Cerebellum (tissue), 4 donors: ENCODE measurements at places on chromosomes 1 and 21. TPM values are rescaled to one million over a fixed set of nuclear protein-coding genes. Genes with fewer than 3 reads are reported as not detected.

Gene SAMSN1
- total RNA-seq = 3.8 TPM

- DNase-seq = no peak
These were observed 68.1 kb upstream of the ANGPTL3 start for GRCh38 chr1:62529227-62529626.

Gene NUP210L
- total RNA-seq = not detected

- no peak for DNase-seq
These were observed 50.0 kb downstream of the FOXO6 start for GRCh38 chr1:41411229-41411628.

DNA sequence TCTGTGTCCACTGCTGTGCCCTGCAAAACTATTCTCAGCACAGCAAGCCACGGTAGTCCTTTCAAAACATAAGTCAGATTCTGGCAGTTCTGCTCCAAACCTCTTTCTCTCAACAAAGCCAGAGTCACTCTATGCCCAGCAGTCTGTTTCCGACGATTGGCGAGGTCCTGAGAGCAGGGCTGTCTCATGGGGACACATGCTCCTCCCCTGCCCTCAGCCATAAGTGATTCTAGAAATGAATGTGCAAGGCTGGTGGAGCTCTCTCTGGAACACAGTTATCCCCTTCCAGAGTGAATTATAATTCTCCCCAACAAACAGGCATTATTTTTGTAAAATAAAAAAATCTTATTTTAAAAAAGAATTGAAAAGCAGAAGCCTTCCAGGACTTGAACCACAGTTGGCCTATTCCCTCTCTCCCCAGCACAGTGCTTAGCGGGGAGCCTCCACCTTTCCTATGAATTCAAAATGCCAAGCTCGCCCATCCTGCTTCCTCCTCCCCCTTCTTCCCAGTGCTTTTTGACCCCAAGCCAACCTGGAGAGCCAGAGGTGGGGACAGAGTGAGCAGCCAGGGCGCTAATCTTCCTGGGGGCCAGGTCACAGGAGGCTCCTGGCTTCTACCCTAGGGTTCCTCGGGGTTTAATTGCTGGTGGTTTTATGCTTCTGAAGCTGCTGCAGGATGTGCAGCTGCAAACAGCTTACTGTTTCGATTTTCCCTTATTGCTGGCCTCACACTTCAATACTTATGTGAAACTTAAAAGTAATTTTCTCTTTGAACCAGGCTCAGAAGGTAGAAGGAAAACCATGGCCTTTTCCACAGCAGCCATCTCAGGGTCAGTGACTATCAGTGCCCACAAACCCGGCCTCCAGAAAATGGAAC, 41.1 kb downstream of the KCNJ6 start:
- DNase-seq = no peak

- DNase-seq = no peak
These were observed 66.4 kb upstream of the PDE9A start for GRCh38 chr21:42587036-42587435.

DNA sequence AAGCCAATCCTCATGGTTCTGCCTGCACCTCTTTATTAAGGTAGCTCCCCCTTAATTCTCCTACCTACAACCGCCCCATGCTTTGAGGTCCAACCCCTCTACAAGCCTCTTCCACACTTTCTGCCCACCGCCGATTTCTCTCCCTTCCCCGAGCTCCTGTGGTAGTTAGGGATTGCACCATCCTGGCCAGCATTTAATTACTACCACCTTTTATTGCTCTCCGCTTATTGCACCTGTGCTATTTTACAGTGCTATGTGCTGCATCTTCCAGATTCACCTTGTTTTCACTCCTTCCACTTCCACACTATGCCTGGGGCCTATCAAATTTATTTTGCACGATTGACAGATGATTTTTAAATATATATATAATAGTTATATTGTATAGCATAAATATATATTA, 29.3 kb upstream of the DNAJC11 start:
- no peak for DNase-seq

DNA sequence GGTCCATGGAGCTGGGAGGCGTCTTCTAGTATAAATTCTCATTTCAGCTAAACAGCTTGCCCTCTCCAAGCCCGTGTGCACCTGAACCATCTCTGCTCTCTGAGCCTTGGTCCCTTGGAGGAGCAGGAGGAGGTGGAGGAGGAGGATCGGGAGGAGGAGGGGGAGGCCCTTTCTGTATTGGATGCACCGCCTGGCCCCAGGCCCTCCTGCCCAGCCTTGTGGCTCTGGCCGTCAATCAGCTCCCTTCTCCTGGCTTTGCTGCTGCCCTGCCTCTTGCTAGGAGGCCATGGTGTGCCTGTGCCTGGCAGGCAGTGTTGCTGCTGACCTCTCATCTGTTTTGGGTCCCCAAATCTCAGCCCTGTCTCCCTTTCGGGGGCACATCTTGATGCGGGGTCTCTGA, 9.0 kb downstream of the COL18A1 start:
- no peak for DNase-seq

DNA sequence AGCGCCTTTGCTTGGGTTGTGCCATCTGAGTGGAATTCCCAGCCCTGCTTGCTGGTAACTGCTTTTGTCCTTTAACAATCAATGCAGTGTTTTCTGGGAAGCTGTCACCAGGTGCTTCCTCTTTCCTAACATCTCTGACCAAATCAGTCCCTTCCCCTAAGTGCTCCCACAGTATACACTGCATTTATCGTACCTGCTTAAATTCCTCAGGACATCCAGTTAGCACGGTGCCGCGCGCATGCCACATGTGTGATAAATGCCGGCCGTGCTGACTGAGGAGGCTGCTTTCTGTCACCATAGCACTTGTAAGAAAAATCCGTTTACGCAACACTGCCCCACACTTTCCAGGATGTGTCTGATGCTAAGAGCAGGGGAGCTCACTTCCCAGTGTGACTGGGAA, 115.4 kb downstream of the BCAR3 start:
- DNase-seq = no peak

Gene ARHGEF11
- 43.6 TPM for total RNA-seq

Gene IQGAP3
- 6.3 TPM for total RNA-seq

DNA sequence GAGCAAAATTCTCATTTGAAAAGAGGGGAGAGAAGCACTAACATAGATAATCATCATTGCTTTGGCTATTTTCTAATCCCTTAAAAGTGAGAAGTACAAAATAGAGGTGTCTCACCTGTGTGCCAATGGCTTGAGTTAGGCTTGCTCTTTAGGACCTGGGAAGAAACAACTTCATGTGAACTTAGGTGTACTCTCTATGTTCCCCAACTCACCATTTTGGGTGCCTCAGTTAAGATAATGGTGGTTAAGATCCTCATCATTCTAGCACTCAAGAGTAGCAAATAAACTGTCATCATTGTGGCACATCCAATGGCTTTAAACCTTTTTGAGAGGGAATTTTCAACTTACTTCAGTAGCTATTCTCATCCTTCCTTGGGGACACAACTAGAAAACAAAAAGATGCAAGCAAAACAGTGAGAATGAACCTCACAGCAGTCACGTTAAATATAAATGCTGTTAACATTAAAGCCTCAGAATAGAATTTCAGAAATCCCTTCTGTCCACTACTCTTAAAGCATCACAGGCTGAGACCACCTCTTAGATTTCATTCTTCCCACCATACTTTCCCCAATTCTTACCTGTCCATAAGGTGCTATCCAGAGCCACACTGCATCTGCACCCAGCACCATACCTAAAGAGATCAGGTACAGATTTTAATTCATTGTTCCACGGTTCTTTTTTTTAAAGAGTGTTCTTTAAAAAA, 1.2 kb downstream of the GAS5 start:
- DNase-seq = no peak

- no peak for DNase-seq
These were observed 239.0 kb downstream of the SDCCAG8 start for GRCh38 chr1:243494741-243495431.

- no peak for DNase-seq
These were observed 293.9 kb upstream of the PROX1 start for GRCh38 chr1:213693864-213694263.

GRCh38 chr21:39874206-39874605, 7.0 kb downstream of the PCP4 start:
- no peak for DNase-seq

- no peak for DNase-seq
These were observed 2.6 kb downstream of the RCC1 start for GRCh38 chr1:28508435-28508754.

- no peak for DNase-seq
These were observed 18.2 kb upstream of the TRNAU1AP start for GRCh38 chr1:28534671-28535070.

- no peak for DNase-seq
These were observed 85.7 kb downstream of the ITPKB start for GRCh38 chr1:226653311-226653921.

Gene CAMTA1
- total RNA-seq = 94.5 TPM

GRCh38 chr1:219581344-219581743, 31.6 kb downstream of the ZC3H11B start:
- DNase-seq = no peak

- DNase-seq = no peak
These were observed 26.5 kb downstream of the UTS2 start for GRCh38 chr1:7826363-7826762.

DNA sequence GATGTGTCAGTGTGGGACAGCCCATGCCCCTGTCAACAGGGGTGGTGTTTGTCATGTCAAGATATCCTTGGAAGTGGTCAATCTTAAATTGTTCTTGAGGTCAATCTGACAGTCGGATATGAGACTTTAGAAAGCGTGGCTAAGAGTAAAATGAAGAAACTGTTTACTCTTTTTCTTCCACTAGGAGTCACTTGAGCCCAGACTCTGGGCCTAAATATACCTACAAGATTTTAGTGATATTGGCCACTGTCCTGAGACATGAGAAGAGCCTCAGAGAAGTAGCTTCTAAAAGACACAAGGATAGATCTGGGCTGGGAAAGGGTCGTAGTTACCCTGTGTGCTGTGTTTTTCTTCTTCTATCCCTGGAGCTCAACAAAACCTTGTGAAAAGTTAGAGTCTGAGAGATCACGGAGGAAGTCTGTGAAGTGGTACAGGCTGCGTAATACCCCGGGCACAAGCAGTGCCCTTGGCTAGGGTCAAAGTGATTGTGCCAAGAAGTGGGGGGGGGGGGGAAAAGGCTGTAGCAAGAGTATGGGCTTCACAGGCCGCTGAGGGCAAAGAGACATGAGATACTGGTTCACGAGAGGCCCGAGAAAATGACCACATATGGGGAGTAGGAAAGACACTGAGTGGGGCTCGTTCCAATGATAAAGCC, 355.2 kb upstream of the GREM2 start:
- DNase-seq = no peak

GRCh38 chr1:26994787-26995517, 1.5 kb downstream of the TRNP1 start:
- peak; percentile 39 for DNase-seq

- DNase-seq = no peak
These were observed 6.6 kb downstream of the FMO1 start for GRCh38 chr1:171254859-171255258.

DNA sequence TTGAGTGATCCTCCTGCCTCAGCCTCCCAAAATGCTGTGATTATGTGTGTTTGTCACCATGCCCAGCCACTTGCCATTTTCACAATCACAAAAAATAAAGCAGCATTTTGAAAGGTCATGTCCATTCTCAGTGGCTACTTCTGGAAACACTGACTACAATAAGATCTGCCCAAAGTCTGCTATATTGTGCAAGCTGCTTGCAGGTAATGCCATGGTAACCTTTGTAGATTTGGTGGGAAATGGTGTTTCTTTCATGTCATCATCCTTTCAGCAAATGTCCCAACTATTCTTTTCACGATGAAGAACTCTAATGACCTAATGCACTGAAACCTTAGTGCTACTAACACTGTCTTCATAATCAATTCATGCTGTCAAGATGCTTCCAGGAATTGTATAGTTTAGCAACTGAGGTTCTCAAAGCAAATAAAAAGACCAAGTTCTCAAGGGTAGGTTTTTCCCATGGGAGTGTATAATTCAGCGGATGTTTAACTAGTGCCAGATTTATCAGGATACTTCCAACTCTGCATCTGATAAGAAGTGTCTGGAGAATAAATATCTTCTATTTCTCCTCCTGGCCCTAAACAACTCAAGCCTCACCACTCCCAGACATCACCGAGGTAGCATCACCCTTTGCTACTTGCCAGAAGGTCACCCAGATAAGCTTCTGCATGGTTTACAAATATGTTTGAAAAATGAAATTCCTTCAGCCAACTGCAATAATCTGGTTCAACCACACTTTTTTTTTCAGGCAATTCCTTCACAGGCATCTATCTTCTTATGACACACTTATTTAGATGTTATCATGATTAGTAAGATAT, 132.0 kb upstream of the ZC3H11B start:
- no peak for DNase-seq

Gene SEC16B
- 2.4 TPM for total RNA-seq

Gene PSRC1
- total RNA-seq = 7.2 TPM

Gene KRTAP7-1
- not detected for total RNA-seq

GRCh38 chr1:23035823-23036452, 16.7 kb downstream of the KDM1A start:
- DNase-seq = no peak

Gene NBPF4
- total RNA-seq = not detected

Gene C1QB
- 7.0 TPM for total RNA-seq

- DNase-seq = no peak
These were observed 131.0 kb upstream of the HMCN1 start for GRCh38 chr1:185603158-185603557.
